Activated T-helper 9 cell treated with anti-CD3 and anti-CD28 coated beads, Interleukin-2, amount 50 U/mL, for 16 hours (primary cell): ENCODE measurements at places on chromosomes 5 and 9.
A peak's percentile ranks its signal among the peaks of the same experiment; 100 is the strongest.

GRCh38 chr5:149366169-149366729, 8.4 kb downstream of the PCYOX1L start:
- DNase-seq, result no peak

- DNase-seq, result peak; percentile 25
Measured at GRCh38 chr9:128724744-128725211, 851 bp upstream of the ZDHHC12 start.

DNA sequence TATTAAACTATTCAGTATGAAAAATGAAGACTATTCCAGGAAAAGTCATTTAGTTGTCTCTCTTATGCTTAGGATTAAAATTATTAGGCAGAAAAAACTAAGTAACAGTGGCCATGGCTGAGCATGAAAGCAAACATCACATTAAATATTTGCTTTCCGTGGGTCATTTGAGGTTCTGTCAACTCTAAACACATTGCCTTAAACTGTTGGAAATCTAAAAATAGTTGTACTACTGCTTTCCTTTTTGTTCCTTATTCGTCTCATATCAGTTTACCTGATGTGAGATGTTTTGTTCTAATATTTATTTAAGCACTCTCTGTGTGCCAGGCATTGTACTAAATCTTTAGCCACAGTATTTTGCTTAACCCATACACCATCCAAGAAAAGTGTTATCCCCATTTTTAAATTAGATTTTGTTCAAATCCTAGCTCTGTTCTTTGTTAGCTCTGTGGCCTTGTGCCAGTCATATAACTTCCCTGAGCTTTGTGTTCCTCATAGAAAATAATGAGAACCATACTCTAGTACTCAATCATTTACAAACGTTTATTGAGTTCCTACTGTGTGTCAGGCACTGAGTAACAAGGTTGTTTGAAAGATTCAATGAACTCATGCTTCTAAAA, 18.7 kb upstream of the ZNF608 start:
- no peak for DNase-seq

DNA sequence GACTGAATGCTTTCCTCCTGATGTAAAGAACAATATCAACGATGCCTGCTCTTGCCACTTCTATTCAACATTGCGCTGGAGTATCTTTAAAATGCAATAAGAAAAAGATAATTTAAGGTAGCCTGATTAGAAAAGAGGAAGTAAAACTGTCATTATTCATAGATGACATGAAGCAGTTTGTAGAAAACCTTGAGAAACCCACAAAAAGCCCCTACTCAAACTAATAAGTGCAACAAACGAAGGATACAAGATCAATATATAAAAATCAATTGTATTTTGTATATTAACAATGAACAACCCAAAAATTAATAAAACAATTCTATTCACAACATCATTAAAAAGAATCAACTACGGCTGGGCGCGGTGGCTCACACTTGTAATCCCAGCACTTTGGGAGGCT, 76.4 kb upstream of the CKMT2 start:
- no peak for DNase-seq

DNA sequence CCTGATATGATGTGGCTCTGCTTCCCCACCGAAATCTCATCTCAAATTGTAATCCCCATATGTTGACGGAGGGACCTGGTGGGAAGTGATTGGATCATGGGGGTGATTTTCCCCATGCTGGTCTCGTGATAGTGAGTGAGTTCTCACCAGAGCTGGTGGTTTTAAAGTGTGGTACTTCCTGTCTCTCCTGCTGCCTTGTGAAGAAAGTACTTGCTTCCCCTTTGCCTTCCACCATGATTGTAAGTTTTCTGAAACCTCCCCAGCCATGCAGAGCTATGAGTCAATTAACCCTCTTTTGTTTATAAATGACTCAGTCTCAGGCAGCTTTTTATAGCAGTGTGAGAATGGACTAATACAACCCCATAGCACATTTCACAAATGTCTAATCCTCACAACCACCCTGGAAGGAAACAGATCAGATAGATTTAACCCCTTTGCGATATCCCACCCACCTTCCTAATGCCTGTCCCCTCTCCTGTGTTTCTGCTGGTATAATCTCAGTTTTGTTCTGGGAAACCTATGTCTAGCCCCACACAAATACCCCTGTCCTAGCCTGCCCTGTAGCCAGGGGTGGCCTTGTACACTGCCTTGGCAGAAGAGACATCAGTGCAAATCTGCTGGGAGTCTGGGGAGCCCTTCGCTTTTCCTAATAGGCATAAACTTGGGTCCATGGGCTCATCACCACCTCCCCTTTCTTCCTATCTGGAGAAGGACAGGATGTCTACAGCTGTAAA, 157.0 kb upstream of the RAI14 start:
- DNase-seq, result no peak

GRCh38 chr5:96718635-96719077, 56.5 kb downstream of the CAST start:
- DNase-seq, result no peak

GRCh38 chr9:137298401-137299202, 3.5 kb downstream of the NRARP start:
- no peak for DNase-seq

DNA sequence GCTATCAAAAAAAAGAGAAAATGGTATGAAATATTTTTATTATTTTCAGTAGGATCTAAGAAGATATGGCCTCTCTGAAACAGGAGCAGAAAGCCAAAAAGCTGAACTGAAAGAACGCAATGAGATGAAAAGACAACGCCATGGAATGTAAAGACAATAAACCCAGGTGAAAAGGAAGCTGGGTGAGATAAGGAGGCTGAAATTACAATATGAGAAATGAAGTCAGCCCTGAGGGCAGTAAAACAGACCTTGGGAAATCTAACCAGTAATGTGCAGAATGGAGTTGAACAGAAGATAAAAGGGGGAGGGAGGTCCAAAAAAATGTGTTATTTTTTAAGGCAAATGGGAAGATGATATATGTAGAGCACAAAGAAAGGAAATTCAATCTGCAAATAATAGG, 265.3 kb downstream of the ENC1 start:
- no peak for DNase-seq

DNA sequence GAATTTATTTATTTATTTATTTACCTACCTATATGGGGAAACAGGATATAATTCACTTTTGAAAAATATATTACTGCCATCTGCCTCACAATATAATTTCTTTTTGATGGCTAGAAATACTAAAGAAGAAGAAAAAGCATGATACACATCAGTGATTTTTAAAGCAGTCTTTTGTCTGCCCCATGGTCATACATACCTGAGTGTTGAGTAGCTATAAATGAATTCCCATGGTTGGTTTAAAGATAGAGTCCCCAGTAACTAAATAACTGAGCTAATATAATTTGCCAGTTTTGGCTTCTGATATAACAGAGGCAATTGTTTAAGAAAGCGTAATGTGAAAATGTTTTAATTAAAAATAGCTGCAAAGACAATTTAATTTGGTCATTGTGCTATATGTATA, 447.8 kb downstream of the PDE4D start:
- no peak for DNase-seq

DNA sequence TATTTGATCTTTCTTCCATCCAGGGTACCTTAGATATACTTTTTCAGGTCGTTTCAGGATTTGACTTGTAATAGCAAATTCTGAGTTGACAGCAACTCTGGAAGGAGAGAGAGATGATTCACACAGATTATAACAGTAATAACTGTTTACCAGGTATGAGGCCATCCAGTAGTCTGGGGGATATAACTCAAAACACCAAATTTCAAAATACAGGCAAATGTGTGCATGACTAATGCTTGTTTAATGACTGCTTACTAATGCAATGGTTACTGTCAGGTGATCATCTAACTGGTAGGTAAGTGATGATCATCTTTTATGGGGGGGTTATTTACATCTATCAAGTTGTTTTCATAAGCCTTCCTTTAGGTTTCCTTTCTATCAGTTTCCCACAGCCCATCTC, 412.3 kb downstream of the MAT2B start:
- no peak for DNase-seq

DNA sequence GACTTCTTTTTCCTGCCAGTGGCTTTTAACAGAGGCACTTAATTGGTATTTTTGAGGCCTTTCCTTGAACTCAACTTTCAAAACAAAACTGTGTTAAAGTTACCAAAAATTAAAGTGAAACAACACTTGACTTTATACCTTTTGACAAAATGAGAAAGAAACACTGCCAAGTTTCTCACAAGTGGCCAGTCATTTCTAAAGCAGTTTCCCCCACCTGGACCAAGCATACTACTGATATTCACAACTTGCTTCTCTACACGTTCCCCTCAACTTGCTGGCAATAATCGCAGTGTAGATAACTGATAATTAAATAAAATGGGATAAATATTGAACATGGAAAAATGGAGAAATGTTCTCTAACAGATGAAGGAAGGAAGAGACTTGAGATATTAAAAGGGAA, 135.7 kb downstream of the TLR4 start:
- DNase-seq, result no peak

DNA sequence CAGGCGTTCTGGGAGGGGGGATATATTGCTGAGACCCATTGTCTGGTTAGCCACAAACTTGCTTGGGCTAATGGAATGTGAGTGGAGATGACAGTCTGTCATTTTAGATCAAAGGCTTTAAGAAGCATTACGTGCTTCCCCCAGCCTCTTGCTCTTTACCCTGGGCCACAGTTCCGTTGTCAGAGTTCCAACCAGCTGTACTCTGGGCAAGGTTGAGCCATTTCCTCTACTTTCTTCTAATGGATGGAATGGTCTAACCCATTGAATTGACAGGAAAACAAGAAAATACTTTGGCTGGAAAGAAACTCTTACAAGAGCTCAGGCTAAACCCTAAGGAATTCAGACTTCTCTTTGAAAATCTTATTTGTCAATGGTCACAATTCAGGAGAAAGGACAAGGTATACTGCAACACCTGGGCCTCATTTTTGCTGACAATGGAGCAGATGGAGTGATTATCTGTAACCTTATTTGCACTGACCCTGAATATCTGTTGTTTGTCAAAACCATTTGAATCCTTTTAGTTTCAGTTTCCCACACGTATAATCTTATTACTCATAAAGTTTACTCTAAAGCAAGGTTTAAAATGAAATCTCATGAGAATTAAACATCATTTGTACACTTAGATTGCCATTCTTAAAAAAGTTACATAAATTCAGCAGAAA, 231.4 kb downstream of the PDE4D start:
- DNase-seq, result no peak

DNA sequence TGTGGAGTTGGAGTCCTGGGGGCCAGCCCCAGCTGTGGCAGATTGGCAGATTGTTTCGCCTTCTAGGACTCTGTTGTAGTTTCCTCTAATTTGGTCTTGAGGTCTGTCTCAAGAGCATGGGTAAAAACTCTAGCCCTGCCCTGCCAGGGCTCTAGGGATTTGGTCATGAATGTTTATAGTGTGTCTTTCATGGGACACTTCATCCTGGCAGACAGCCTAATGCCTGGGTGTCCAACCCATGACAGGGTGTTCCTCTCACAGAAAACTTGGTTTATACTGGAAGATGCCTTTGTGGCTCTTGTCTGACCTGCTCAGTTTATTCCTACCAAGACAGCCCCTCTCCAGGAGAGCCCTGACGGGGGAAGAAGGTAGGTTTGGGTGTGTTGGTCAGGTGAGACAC, 45.5 kb downstream of the GALNT12 start:
- DNase-seq, result no peak

- DNase-seq, result no peak
Measured at GRCh38 chr9:134060546-134060945, 7.3 kb downstream of the BRD3 start.

GRCh38 chr5:145704724-145705123, 130.4 kb downstream of the PRELID2 start:
- no peak for DNase-seq

DNA sequence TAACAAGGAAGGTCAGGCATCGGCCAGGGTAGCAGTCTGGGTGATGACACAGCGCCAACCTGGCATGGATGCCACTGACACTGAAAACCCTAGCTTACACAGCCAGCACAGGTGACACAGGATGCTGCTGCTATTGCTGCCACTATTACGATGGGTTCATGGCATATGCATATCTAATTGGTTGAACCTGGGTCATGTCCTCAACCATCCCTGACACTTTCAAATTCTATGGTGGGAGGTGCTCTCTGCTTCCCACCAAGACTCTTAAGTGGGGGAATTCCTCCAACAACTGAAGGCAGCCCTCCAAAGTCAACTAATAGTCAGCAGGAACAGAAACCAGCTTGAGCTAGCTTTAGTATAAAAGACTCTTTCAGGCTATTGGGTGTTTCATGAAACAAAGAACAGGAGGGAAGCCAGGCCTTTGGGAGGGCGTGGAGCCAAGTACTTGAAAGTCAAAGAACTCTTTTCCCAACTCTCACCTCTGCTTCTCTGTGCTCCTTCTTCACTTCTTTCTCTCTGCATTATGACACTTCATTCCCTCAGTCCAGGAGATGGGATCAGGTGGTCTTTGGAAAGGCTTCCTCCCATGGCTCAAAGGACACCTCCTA, 21.3 kb downstream of the PTTG1 start:
- no peak for DNase-seq

DNA sequence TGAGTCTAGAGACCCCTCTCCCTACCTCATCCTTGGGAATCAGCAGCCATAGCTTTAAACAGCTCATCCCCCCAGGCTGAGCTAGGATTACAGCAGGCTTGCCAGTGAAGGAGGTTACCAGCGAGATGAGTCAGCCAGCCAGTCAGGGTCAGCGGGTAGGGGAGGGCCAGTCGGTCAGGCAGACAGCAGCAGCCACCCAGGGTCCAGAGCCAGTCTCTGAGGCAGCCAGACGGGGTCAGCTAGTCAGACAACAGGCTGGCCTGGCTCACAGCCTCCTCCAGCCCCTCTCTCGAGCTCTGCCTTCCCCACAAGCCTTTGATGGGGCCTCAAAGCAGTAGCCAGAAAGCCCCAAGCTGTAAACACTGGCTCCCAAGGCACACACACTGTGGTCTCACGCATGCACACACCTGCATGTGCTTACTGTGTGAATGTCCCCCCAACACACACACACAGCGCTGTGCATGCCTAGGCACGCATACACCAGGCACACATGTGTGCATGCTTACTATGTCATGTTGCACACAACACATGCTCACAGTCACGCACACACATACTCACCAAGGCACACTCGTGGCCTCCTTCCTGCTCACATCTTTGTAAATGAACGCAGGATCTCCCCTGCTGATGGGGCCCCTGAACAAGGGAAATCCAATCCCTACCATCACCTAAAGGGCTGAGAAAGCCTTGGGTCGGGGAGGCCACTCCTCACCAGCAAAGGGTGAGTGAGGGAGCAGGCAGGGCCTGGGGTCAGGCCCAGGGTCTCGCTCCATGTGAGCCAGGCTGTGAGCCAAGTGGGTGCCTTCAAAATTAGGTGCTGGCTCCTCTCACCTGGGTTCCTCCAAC, 28.2 kb upstream of the CPLX2 start:
- DNase-seq, result no peak

GRCh38 chr9:133921866-133922265, 70.3 kb downstream of the VAV2 start:
- no peak for DNase-seq

GRCh38 chr9:87681271-87682061, 44.5 kb upstream of the CTSL start:
- no peak for DNase-seq

DNA sequence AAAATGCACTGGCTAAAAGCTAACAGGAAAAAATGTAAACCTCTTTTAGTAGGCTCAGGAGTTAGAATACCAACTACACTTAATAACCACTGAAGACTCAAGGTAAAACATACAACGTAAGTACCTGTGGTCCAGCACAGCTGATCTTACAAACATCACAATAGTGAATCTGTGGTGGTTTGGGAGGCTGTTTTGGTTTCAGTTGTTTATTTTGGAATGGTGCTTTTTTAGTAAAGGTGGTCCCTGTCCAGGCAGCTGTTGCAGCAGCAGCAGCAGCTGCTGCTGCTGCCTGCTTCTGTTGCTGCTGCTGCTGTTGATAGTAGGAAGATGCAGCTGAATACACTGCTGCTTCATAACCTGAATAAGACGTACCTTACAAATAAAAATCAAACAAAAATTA, 37.9 kb downstream of the ZFR start:
- no peak for DNase-seq

- DNase-seq, result no peak
Measured at GRCh38 chr9:133600739-133601138, 8.4 kb downstream of the FAM163B start.
